ENCODE measurements at places on chromosomes 5 and 9. TPM values are rescaled to one million over a fixed set of nuclear protein-coding genes. Genes with fewer than 3 reads are reported as not detected.

- no peak overlapping the region for H3K27ac ChIP-seq
- no peak overlapping the region for H3K4me3 ChIP-seq
- no peaks in the 10 kb centered on the region for H3K36me3 ChIP-seq
- no peak for DNase-seq
These were observed 2.3 kb upstream of the TNIP1 start for GRCh38 chr5:151083081-151083676.

DNA sequence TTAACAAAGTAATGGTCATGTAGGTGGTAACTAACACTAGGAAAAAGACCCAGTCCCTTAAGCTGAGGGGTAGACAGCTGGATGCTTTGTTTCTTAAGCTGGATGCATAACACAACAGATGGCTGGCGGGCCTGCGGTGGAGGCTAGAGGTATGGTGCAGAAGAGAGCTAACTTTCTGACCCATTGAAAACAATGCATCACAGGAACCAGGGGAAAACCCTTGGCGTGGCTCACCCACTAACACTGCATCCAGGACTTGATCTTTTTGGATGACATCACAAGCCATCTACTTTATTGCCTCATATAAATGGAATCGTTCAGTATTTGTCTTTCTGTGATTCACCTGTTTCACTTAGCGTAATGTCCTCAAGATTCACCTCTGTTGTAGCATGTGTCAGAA, 138.7 kb downstream of the AUH start:
- H3K27ac ChIP-seq = no peak overlapping the region
- DNase-seq = no peak
- no peaks in the 10 kb centered on the region for H3K36me3 ChIP-seq
- H3K4me1 ChIP-seq = no peaks in the 10 kb centered on the region

GRCh38 chr5:115379622-115380344, 83.3 kb upstream of the CCDC112 start:
- no peak overlapping the region for H3K4me3 ChIP-seq
- no peaks in the 10 kb centered on the region for H3K27me3 ChIP-seq
- H3K36me3 ChIP-seq = no peaks in the 10 kb centered on the region

SELENOP gene
- total RNA-seq = 1.8 TPM

- H3K4me3 ChIP-seq = no peak overlapping the region
- no peaks in the 10 kb centered on the region for H3K27me3 ChIP-seq
- H3K27ac ChIP-seq = no peak overlapping the region
- peaks cover 13% of the 10 kb centered on the region for H3K4me1 ChIP-seq
- H3K36me3 ChIP-seq = peaks cover 12% of the 10 kb centered on the region
These were observed 66.7 kb upstream of the TBC1D9B start for GRCh38 chr5:179974246-179974945.

- no peaks in the 10 kb centered on the region for H3K27me3 ChIP-seq
- H3K4me1 ChIP-seq = no peaks in the 10 kb centered on the region
- no peak overlapping the region for H3K4me3 ChIP-seq
- H3K36me3 ChIP-seq = no peaks in the 10 kb centered on the region
These were observed 170.4 kb downstream of the TTC39B start for GRCh38 chr9:15136646-15137045.

GRCh38 chr5:52710310-52710971, 77.3 kb upstream of the ITGA1 start:
- peaks cover 12% of the 10 kb centered on the region for H3K4me1 ChIP-seq
- no peak overlapping the region for H3K4me3 ChIP-seq
- DNase-seq = no peak
- H3K27ac ChIP-seq = no peak overlapping the region
- H3K36me3 ChIP-seq = no peaks in the 10 kb centered on the region

DYNC2I2 gene
- 5.2 TPM for total RNA-seq

DNA sequence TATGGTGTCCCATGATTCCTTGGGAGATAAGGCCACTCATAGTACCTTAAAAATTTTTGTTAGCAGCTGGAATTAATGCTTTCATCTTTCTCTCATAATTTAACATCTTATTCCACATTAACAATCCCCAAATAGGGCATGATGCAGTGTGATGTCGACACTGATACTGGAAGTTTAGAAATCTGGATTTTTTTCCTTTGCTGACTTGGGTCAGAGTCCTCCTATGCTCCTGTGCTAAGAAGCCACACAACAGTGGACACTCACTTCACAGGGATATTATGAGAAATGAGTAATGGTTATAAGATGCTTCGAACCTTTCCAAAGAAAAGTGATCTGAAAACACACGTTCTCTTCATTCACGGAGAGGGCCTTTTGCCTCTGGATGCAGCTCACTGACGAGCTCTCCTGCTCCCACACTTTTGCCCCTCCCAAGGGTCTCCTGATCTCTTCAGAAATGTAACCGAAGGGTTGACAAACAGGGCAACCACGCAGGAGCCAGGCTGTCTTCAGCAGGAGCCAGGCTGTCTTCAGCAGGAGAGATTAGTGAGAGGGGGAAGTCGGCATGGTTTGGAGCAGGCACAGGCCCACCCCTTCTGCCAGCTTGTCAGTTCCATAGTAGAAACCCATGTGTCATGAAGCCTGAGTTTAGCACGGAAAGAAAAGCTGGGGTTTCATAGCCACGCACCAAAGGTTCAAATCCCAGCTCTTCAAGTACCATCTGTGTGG, 247.8 kb downstream of the AOPEP start:
- H3K27me3 ChIP-seq = no peaks in the 10 kb centered on the region
- DNase-seq = no peak
- H3K27ac ChIP-seq = no peak overlapping the region
- H3K4me1 ChIP-seq = no peaks in the 10 kb centered on the region
- no peak overlapping the region for H3K4me3 ChIP-seq

GRCh38 chr5:179275941-179276837, 69.1 kb downstream of the ADAMTS2 start:
- no peaks in the 10 kb centered on the region for H3K27me3 ChIP-seq
- H3K27ac ChIP-seq = no peak overlapping the region
- H3K4me3 ChIP-seq = no peak overlapping the region

SLC1A1 gene
- total RNA-seq = not detected

GRCh38 chr5:56167519-56167918, 65.6 kb downstream of the ANKRD55 start:
- DNase-seq = no peak
- no peaks in the 10 kb centered on the region for H3K4me1 ChIP-seq
- H3K36me3 ChIP-seq = no peaks in the 10 kb centered on the region
- H3K27me3 ChIP-seq = peaks cover 3% of the 10 kb centered on the region
- H3K27ac ChIP-seq = no peak overlapping the region

DOLPP1 gene
- total RNA-seq = 11.6 TPM

DNA sequence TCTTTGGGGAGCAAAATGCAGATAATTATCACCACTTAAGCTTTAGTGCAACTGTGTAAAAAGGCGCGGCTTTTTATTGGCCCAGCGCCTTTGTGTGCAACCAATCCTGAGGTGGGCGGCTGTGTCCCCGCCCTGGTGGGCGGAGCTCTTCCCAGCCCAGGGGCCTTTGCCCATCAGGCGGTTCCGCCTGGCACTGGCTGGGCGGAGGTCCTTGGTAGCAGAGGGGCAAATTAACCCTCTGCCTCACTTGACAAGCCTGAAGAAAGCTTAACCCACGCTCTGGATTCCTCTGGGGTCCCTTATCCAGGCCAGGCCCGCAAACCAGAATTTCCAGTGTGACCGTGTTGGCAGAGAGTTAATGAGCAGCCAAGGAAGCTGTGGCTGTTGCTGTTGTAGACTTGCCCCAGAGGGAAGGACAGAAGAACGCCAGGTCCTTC, 12.8 kb upstream of the NIPAL4 start:
- no peaks in the 10 kb centered on the region for H3K36me3 ChIP-seq
- H3K27me3 ChIP-seq = no peaks in the 10 kb centered on the region
- no peak for DNase-seq
- H3K4me3 ChIP-seq = no peak overlapping the region
- H3K27ac ChIP-seq = no peak overlapping the region

DNA sequence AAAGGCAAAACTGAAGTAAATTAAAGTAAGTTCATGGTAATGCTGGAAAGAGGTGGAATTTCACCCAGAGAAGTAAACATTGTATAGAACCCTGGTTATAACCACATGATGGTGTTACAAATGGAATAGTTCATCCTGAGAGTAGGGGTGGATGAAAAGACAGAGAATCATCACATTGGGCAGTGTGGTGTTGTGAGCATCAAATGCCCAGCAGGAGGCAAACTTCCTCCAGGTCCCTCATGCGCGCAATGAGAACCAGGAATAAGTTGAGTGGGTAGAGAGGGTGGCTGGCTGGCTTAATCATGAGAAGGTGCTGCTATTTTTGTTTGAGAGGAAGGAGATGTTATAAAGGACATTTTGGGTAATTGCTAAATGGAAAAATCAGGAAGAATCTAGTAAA, 163.3 kb upstream of the HMHB1 start:
- DNase-seq = peak; percentile 44
- H3K27ac ChIP-seq = no peak overlapping the region
- no peaks in the 10 kb centered on the region for H3K27me3 ChIP-seq
- no peaks in the 10 kb centered on the region for H3K36me3 ChIP-seq

- no peak overlapping the region for H3K4me3 ChIP-seq
- no peak for DNase-seq
- H3K4me1 ChIP-seq = no peaks in the 10 kb centered on the region
- no peaks in the 10 kb centered on the region for H3K27me3 ChIP-seq
These were observed 93.8 kb downstream of the TTC39B start for GRCh38 chr9:15213249-15213648.

FAXDC2 gene
- 2.9 TPM for total RNA-seq

- H3K4me3 ChIP-seq = peak overlapping the region; percentile 39
- H3K27ac ChIP-seq = no peak overlapping the region
- DNase-seq = no peak
- H3K36me3 ChIP-seq = no peaks in the 10 kb centered on the region
These were observed 651 bp downstream of the HRH2 start for GRCh38 chr5:175658299-175659145.

GRCh38 chr5:83471405-83472212, at the start of gene VCAN:
Gene VCAN (plus strand): TSS chr5:83471744. CDS start chr5:83483519, 11,775 bp downstream.
- no peaks in the 10 kb centered on the region for H3K36me3 ChIP-seq
- no peak within 1 kb of the TSS for H3K27ac ChIP-seq
- H3K4me1 ChIP-seq = peaks cover 31% of the 10 kb centered on the region
- DNase-seq = peak; percentile 4
- H3K27me3 ChIP-seq = peaks cover 54% of the 10 kb centered on the region
- H3K4me3 ChIP-seq = peak within 1 kb of the TSS; percentile 13

MARCHF3 gene
- 6.8 TPM for total RNA-seq

DNA sequence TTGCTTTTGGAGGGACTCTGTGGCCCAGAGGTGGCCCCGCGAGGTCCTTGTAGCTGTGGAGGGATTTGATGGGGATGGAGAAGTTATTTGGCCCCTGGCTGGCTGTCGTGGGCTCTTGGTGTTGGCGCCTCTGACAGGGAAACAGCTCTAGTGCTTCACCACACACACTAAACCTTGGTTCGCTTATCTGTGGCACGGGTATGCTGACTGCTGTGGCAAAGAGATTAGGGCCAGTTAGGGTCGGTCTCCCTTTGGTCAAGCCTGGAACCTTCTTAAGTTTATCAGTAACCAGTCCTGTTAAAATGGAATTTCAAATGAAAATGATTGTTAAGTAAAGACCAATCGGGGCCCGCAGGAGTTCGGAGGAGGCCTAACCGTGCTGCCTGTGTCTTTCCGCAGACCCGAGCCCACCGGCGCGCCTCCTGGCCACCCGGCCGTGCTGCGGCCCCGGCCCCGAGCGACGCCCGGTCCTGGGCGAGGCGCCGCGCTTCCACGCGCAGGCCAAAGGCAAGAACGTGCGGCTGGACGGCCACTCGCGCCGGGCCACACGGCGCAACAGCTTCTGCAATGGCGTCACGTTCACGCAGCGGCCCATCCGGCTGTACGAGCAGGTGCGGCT, 28.4 kb downstream of the NEURL1B start:
- H3K4me1 ChIP-seq = no peaks in the 10 kb centered on the region
- no peak overlapping the region for H3K27ac ChIP-seq
- no peak overlapping the region for H3K4me3 ChIP-seq
- H3K27me3 ChIP-seq = no peaks in the 10 kb centered on the region

- no peaks in the 10 kb centered on the region for H3K36me3 ChIP-seq
- H3K27ac ChIP-seq = no peak overlapping the region
- H3K4me1 ChIP-seq = no peaks in the 10 kb centered on the region
- no peak overlapping the region for H3K4me3 ChIP-seq
- no peak for DNase-seq
These were observed 108.3 kb upstream of the ADAMTSL1 start for GRCh38 chr9:18365651-18366050.

DNA sequence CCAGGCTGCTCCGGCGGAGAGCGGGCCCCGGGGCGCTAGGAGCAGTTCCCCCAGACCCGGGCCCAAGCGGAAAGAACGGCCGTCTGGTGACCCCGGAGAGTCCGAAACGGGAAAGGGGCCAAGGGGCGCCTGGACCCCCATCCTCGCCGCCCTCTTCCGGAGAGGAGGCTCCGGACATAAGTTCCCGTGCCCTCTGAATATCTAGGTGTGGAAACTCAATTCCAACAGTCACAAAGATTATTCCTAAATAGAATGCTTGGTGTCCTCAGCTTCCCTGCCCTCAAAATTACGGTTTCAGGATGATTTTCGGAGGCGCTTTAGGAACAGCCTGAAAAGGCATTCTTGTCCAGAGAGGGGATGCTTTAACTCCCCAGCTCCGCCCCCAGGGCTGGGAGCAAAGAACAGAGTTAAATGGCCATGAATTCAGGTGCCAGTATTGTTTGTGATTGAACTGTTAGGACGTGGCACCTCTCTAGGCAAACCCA, 681 bp upstream of the LHFPL2 start:
- H3K4me3 ChIP-seq = no peak overlapping the region
- H3K4me1 ChIP-seq = peaks cover 10% of the 10 kb centered on the region
- no peak overlapping the region for H3K27ac ChIP-seq

- no peaks in the 10 kb centered on the region for H3K36me3 ChIP-seq
- DNase-seq = no peak
- no peaks in the 10 kb centered on the region for H3K4me1 ChIP-seq
- no peaks in the 10 kb centered on the region for H3K27me3 ChIP-seq
- H3K27ac ChIP-seq = no peak overlapping the region
These were observed 74.0 kb downstream of the C9orf85 start for GRCh38 chr9:71985297-71985911.

IL4 gene
- 8.1 TPM for total RNA-seq

- H3K27ac ChIP-seq = no peak overlapping the region
- no peak for DNase-seq
- no peaks in the 10 kb centered on the region for H3K4me1 ChIP-seq
These were observed 57.3 kb upstream of the TAF11L2 start for GRCh38 chr5:17440766-17441165.

DNA sequence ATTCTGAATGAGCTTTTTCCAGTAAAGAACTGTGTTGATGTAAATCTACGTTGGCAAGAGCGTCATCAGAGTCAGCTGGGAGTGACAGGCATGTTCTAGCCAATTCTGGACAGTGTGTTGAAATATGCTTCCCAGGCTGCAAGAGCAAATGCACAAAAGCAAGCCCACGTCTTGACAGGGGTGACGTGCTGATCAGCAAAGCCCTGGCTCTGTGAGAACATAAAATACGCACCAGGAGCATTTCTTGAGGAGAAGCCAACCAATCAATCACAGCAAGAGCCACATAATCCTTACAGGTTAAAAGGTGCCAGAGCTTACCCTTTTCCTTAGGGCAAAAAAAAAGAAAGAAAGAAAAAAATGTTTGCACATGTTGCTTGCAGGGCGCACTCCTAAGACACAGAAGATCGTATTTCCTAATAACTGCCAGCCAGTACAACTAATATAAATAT, 148.1 kb downstream of the PDE4D start:
- H3K4me1 ChIP-seq = no peaks in the 10 kb centered on the region
- no peak for DNase-seq
- H3K4me3 ChIP-seq = no peak overlapping the region
- no peaks in the 10 kb centered on the region for H3K36me3 ChIP-seq
- H3K27ac ChIP-seq = no peak overlapping the region

GPX3 gene
- not detected for total RNA-seq
